Ovary (tissue), 10 donors: ENCODE measurements at places on chromosomes 1 and 21.

- no peak for DNase-seq
These were observed 938.1 kb downstream of the TTLL7 start for GRCh38 chr1:83060651-83061390.

GRCh38 chr1:231493421-231494185 lies 34.9 kb upstream of the TSNAX start:
- DNase-seq = no peak

DNA sequence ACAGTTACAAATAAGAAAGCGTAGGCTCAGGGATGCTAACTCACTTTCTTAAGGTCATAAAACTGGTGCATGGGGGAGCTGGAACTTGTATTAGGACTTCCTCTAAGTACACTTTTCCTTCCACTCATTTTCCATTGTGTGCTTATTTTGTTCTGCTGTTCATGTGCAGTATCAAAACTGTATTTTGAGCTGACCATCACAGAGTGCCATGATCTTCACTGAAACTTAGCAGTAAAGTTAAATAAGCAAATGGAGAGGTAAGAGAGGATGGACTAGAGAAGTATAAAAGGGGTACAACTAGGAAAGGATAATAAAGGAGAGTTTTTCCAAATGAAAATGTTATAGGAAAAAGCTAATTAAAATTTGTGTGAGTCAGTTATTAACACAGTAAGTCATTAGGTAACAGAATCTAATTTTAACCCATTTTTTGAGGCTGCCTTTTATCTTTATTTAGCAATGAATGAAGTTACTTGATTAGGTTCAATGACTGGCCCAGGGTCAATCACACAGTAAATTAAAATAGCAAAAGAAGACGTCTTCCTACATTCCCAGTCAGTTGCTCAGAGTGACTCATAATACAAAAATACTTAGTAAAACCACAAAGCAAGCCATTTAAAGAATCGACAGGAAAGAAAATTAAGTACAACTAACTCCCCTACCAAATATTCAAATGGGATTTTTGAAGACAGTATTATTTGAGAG lies 165.8 kb upstream of the C1orf105 start:
- no peak for DNase-seq

GRCh38 chr1:110021285-110021684 lies 13.1 kb upstream of the STRIP1 start:
- DNase-seq = no peak

DNA sequence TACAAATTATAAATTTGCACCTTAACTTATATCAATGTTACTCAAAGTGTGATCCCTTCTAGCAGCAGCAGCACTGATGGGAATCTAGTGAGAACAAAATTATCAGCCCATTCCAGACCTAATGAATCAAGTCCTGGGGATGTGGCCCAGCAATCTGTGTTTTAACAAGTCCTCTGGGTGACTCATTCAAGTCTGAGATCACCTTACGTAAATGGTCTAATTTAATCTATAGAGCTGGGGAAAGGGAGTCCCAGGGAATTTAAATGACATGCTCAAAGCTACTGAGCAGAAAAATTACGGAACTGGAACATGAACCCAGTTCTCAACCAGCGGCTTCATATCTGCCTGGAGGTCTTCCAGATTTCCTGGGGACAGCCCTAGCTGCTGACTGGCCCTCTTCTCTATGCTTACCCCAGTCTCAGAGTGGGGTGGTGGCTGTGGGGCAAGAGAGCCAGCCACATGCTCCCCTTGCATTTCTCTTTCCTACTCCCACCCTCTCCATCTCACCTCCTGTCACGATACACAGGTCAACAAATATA lies 220.0 kb downstream of the TM2D1 start:
- no peak for DNase-seq
